ENCODE measurements at places on chromosomes 2 and 18. TPM values are rescaled to one million over a fixed set of nuclear protein-coding genes. Genes with fewer than 3 reads are reported as not detected.

The NEU4 gene
- total RNA-seq: not detected

The RAB6C gene
- total RNA-seq: not detected

The SPC25 gene
- total RNA-seq: 0.44 TPM

The SLC5A7 gene
- total RNA-seq: not detected

The IMPACT gene
- 28.9 TPM for total RNA-seq

The ATOH8 gene
- total RNA-seq: 31.2 TPM

The FNDC4 gene
- 30.8 TPM for total RNA-seq

The ARHGEF4 gene
- 6.2 TPM for total RNA-seq

The SCN7A gene
- total RNA-seq: not detected
